Stimulated activated naive CD4-positive, alpha-beta T cell (primary cell): ENCODE measurements at places on chromosomes 7 and 10.

GRCh38 chr7:35263396-35263795, 9.5 kb upstream of the TBX20 start:
- no peak for DNase-seq

DNA sequence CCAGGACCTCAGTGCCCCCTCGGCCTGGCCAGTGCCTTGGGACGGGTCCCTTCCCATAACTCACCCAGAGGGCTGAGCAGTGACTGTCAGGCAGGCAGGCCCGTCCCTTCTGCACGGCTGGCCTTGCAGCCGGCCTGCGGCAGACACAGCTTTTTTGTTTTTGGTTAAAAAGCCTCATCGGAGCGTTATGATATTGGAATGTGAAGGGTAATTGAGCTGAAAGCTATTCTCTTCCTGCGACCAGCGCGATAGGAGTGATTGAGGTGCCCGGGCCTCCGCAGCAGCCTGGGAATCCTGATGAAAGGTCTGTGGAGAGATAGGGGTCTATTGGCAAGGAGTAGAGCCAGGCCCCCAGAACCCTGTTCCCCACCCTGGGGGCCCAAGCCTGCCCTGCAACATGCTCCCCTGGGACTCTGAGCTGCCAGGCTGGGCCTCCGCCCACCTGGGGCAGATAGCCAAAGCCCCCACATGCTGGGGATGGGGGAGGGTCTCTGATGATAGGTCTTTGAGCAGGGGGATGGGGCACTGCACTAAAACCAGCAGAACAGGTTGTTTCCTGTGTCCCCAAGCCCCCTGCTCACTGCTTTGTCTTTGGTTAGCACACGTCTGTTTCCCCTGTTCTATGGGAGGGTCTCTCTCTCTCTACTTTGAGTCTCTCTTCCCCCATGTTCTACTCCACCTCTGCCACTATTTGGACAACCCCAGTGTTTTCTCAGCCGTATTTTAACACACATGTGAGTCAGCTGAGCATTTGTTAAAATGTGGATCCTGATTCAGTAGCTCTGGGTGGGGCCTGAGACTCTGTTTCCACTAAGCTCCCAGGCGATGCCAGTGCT, 131.9 kb downstream of the CDH23 start:
- no peak for DNase-seq

DNA sequence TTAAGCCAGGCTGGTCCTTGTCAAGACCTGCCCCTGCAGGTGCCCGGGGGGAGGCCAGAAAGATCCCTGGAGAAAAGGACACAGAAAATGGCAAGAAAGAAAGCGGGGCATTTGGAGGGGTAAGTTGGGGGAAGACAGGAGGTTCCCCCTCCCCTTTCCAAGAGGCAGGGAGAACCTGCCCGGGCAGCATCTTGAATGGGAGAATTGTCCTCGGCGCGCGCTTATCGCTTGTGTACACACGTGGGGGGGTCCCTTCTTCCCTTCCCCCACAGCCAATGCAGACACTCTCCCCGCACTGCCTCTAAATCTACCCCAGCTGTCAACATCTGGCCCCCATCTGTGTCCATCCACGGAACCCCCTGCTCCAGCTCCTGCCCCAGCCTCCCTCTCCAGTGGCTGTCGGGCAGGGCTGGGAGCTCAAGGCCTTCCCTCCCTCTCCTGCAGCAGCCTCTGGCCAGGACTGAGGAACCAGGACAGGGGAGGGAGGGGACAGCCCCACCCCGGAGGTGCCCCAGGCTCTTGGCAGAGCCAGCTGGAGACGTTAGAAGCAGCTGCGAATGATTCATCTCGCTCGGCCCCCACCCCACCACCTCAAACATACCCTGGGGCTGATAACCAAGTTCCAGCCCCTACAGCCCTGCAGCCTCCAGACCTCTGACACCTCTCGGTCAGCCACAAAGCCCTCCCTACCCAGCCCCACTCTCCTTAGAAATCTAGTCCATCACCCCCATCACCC, 25.3 kb downstream of the EPHB4 start:
- no peak for DNase-seq

DNA sequence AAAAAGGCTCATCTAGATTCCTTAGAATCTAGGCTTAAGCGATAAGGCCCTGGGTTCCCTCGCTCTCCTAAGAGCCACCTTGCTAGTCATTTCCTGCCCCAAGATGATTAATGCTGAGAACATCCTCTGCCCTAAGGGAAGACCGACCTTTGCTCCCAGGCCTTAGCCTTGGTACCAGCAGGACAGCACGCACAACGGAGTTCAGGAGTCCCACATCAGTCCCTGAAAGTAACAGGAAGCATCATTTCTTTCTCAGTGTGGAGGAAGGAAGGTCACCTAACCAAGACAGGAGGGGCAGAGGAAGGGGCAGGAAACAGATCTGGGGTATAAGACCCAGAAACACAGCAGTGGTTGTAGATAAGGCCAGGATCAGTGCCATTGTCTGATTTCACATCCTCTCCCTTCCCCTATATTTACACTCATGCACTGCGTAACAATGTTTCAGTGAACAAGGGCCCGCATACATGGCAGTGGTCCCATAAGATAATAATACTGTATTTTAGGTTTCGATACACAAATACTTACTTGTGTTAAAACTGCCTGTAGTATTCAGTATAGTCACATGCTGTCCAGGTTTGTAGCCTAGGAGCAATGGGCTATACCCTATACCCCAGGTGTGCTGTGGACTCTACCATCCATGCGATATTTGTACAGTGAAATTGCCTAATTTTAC, 8.1 kb upstream of the FAM107B start:
- DNase-seq = no peak

GRCh38 chr10:120172356-120172755, 279.8 kb downstream of the SEC23IP start:
- DNase-seq = no peak

GRCh38 chr7:90677486-90678404, 81.6 kb downstream of the CDK14 start:
- no peak for DNase-seq

- peak; percentile 90 for DNase-seq
Observed at GRCh38 chr10:6050801-6051445, 11.2 kb downstream of the IL2RA start.

- no peak for DNase-seq
Observed at GRCh38 chr7:157391036-157391710, 54.4 kb downstream of the DNAJB6 start.

- no peak for DNase-seq
Observed at GRCh38 chr10:92080244-92080643, 156.7 kb downstream of the BTAF1 start.

GRCh38 chr7:38600741-38601140, 30.4 kb downstream of the AMPH start:
- DNase-seq = no peak

DNA sequence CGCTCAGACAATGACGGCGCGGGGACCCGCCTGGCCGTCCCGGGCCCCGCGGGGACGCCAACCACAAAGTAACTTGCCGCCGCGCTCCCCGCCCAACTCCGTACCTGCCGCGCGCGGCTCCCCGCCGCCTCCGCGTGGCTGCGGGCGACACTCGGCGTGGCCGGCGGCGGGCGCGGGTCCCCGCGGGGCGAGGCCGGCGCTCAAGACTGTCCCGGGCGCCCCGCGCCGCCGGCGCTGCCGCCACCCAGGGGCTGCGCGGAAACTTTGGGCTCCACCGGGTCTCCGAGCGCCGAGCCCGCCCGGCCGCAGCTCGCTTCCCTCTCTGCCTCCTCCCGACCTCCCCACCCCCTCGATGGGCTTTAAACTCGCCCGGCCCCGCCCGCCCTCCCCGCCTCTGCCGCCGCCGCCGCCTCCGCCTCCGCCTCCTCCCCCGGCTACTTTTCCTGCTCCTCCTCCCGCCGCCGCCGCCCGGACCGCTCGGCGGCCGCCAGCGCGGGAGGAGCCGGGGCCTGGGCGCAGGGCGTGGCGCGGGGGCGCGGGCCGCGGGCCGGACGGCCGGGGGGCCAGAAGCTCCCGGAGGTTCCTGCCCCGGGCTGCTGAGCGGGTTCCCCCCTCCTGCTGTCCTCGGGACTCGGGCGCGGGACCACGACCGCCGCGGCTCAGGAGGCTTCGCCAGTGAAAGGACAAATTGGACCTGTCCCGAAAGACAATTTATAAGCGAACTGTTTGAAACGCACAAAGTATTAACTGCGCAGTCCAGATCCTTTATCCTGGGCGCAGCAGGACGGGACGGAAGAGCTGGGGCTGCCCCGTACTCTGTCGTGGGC, 10.6 kb upstream of the GRB10 start:
- peak; percentile 8 for DNase-seq

- DNase-seq = no peak
Observed at GRCh38 chr10:98128802-98129201, 5.7 kb upstream of the R3HCC1L start.

- DNase-seq = no peak
Observed at GRCh38 chr7:148505645-148506375, 84.8 kb upstream of the C7orf33 start.

DNA sequence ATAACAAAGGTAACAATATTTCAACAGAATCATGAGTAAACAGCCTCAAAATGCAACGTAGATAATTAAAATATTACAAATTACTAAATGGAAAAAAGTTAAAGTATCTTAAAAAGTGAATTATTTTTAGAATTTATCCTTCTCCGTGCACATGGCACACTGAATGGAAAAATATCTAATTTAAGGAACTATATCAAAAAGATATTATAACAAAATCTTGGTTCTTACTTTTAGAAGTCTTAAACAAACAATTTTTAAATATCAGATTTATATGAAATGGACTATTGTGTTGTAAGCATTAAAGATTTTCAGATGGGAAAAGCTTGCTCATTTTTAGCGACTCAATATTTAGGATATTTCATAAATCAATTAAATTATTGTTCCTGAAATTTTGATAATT, 72.0 kb downstream of the AGMO start:
- DNase-seq = no peak

- DNase-seq = no peak
Observed at GRCh38 chr7:148664324-148664723, 34.4 kb upstream of the CUL1 start.

GRCh38 chr10:106573106-106573505, 591.4 kb downstream of the SORCS1 start:
- DNase-seq = no peak

- DNase-seq = no peak
Observed at GRCh38 chr7:34240417-34240816, 335.1 kb downstream of the BMPER start.

- DNase-seq = no peak
Observed at GRCh38 chr10:32379950-32380551, 33.1 kb upstream of the EPC1 start.

- no peak for DNase-seq
Observed at GRCh38 chr10:13056456-13057077, 43.4 kb upstream of the OPTN start.

DNA sequence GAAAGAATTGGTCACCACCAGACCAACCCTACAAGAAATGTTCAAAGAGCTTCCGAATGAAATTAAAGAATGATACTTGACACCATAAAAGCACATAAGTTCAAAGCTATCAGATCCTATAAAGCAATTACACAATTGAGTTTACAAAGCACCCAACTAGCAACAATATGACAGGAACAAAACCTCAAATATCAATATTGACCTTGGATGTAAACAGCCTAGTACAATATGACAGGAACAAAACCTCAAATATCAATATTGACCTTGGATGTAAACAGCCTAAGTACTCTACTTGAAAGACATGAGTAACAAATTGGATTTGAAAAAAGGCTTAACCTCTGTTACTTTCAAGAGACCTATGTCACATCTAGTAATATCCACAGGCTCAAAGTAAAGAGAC, 1201.4 kb downstream of the XPNPEP1 start:
- DNase-seq = no peak

- DNase-seq = no peak
Observed at GRCh38 chr10:16724509-16724908, 92.7 kb downstream of the RSU1 start.

- DNase-seq = no peak
Observed at GRCh38 chr7:79401254-79401653, 52.2 kb downstream of the MAGI2 start.

GRCh38 chr7:134910968-134911367, 75.3 kb upstream of the AGBL3 start:
- no peak for DNase-seq

DNA sequence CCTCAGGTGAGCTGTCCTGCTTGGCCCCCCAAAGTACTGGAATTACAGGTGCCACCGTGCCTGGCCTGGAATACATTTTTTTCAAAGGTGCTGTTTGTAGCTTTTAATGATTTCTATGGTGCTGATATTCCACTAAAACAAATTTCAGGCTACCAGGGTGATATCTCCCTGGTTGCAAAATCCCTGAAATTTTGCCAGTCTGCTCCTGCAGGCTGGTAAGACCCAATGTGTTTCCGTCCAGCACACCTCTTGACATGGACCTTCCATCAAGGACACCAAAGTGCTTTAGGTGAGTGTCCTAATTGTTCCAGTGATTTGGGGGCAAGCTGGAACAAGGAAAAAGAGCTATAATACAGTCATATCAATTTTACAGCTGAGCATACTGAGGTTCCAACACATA, 69.8 kb upstream of the KMT2C start:
- DNase-seq = no peak

GRCh38 chr7:111112439-111112838, 21.5 kb downstream of the LRRN3 start:
- DNase-seq = no peak

DNA sequence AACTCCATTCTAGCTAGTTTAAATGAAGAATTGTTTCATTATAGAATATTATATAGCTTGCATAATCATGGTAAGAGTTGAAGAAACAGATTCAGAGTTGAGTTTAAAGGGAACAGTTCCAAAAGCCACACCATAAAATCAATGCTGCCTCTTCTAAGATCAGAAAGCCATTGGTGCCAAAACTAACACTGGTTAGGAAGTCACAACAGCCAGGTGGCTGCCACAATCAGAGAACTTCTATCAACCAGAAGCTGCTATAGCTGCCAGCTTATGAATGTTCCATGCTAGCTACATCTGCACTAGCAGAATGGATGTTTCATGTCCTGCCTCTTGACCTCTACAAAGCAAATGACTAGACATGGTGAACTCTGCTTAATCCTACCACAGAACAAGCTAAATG, 583.1 kb upstream of the LRRN3 start:
- no peak for DNase-seq

DNA sequence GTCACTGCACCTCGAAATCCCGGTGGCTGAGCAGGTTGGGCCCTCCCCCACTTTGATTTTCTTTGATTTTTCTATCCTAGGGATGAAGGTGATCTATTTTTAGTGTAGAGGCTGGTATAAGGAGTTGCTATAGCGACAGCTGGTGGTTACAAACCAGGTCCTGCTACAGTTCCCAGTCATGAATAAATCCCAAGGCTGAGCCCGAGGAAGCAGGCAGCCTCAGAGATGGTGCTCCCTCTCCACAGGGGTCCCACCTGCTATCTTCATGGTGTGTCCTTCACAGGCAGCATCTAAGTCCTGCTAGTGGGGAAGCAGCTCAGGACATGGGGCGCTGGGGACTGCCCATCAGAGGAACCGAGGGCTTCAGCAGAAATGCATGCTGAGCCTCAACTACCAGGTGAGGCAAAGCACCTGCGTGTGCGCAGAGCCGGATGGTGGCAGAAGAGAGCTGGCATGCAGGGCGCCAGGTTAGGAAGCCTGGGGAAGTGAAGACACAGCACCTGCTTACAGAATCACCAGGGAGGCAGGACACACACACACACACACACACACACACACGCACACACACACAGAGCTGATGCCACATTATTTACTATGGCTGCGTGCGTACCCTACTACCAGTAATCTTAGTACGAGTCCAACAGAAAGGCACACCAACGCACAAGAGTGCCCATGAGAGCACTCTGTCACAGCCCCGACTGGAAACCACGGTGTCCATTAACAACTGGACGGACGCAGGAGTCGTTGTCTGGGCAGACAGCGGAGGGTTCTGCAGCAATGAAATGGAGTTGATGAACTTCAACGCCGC, 150.9 kb downstream of the PRKAG2 start:
- DNase-seq = no peak

GRCh38 chr10:13717936-13718772, 131.4 kb downstream of the PRPF18 start:
- DNase-seq = peak; percentile 12

- DNase-seq = no peak
Observed at GRCh38 chr7:157704365-157704764, 367.6 kb downstream of the DNAJB6 start.
